ENCODE measurements at places on chromosomes 7 and 10. TPM values are rescaled to one million over a fixed set of nuclear protein-coding genes. Genes with fewer than 3 reads are reported as not detected.

The SPDYE11 gene
- not detected for total RNA-seq

The EN2 gene
- 1.5 TPM for total RNA-seq

The GPR85 gene
- not detected for total RNA-seq

GRCh38 chr7:12391922-12392615 lies 11.6 kb downstream of the VWDE start:
- DNase-seq = no peak

GRCh38 chr7:297611-298374 lies 7.8 kb downstream of the FOXL3 start:
- no peak for DNase-seq

DNA sequence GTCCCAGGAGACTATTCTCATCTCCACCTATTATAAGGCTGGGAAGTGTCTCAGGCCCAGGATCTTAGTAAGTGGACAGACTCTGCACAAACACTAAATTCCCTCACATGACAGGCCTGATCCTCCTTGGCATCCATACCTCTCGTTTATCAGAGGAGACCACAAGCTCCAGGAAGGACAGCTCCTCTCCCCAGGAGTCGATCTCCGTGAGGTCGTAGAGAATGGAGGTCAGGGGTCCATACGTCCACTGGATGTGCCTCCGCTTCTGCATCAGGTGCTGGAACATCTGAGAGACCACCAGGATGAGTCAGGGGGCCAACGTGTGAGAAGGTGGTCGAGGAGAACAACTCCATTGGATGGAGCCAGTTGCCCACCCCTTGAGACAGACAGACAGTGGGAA lies 5.6 kb downstream of the TRPV5 start:
- no peak for DNase-seq

GRCh38 chr7:134058980-134059379 lies 68.2 kb upstream of the LRGUK start:
- no peak for DNase-seq

DNA sequence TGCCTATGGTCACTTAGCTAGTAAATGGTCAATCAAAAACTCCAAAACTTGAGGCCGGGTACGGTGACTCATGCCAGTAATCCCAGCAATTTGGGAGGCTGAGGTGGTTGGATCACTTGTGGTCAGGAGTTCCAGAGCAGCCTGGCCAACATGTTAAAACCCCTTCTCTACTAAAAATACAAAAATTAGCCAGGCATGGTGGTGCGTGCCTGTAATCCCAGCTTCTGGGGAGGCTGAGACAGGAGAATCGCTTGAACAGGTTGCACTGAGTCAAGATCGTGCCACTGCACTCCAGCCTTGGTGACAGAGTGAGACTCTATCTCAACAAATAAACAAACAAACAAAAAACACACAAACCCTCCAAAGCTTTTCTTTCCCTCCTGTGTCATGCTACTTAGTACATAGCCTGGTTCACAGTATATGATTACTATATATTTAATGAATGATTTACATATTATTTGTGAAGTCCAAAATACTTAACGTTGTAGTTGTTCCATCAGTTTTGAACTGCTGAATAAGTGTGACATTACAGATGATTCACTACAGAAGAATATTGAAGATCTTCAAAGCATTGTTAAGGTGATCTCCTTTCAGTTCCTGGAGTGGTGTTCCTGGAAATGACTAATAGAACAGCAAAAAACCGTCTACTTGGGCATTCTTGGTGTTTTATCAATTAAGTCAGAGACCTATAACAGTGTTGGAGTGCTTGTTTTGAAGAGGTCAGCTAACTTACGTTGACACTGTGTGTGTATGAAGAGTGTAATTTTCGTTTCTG lies 72.9 kb downstream of the ADK start:
- DNase-seq = peak; percentile 67

GRCh38 chr7:27346531-27347275 lies 104.1 kb downstream of the EVX1 start:
- peak; percentile 38 for DNase-seq

GRCh38 chr10:103828107-103828506 lies 27.3 kb downstream of the SH3PXD2A start:
- no peak for DNase-seq

Measured in Panc1 (cell line).